ENCODE measurements at places on chromosomes 16 and 17.
A peak's percentile ranks its signal among the peaks of the same experiment; 100 is the strongest.

GRCh38 chr17:17351356-17351891 is 48.3 kb downstream of the NT5M start:
- DNase-seq, result no peak

DNA sequence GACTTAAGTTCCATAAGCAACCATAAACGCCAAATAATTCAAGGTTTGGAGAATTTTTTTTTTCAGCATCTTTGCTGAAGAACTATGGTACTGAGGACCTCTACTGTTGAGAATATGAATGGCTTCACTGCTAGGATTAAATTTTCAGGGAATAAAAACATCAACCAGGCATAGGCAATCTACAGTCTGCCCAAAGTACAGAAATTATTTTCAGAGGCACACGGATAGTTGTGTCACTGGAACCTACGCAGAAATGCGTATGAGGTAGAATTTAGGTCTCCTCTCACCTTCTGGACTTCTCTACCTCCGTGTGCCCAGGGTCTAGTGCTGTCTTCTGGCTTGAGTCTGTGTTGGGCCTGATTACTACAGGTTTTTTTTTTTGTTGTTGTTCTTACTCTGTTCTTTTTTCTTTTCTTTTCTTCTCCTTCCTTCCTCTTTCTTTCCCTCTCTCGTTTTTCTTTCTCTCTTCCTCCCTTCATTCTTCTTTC is 39.7 kb downstream of the NACA2 start:
- DNase-seq, result peak; percentile 40

DNA sequence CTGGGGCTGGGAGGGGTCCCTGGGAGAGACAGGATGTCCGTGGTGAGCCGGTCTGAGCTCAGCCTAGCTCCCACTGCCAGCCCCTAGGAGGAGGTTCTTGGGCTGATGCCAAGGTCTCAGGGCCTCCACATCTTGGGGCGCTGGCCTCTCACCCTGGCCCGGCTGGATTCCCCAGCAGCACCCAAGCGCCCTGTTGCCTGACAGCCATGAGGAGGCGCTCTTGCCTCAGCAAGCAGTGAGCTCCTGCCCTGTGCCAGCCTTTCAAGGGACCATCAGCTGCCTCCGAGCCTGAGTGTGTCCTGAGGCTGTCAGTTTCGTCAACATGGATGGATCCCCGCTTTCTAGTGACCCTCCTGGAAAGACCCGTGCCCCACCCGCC is 234.9 kb upstream of the CIBAR2 start:
- peak; percentile 7 for DNase-seq

GRCh38 chr16:21642861-21643260 is 9.5 kb downstream of the IGSF6 start:
- no peak for DNase-seq

DNA sequence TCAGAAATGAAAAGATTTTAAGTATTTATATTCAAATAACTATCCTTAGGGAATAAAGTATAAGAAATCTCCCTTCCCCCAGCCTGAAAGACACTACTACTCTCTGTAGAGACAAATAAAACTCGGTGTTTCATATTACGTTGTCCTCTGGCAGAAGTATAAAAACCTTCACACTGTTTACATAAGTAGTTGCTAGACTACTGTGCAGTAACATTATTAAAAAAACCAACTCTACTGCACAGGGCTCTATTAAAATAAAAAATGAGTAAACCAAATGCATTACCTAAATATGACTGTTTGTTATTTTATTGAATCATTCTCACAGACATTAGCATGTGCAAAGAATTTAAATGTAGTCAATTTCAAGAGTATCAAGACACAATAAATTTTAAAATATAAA is 67.4 kb downstream of the MED13 start:
- DNase-seq, result no peak

DNA sequence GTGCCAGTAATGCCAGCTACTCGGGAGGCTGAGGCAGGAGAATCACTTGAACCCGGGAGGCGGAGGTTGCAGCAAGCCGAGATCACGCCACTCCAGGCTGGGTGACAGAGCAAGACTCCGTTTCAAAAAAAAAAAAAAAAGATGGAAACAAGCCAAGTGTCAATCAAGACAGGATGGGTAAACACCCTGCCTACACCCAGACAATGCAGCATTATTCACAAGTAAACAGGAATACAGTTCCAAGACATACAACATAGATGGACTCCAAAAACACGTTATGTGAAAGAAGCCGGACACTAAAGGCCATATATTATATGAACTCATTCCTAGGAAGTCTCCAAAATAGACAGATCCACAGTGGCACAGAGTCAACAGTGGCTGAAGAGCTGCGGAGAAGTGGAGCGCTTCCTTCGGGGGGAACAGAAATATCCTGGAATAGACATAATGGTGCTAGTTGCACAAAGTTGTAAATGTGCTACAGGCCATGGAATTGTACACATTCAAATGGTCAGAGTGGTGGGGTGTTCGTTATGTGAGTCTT is 33.9 kb downstream of the ANKRD11 start:
- DNase-seq, result no peak

- no peak for DNase-seq
Observed at GRCh38 chr16:25141648-25142047, 30.1 kb downstream of the LCMT1 start.

- peak; percentile 48 for DNase-seq
Observed at GRCh38 chr16:6643080-6643686, 689.5 kb upstream of the RBFOX1 start.

DNA sequence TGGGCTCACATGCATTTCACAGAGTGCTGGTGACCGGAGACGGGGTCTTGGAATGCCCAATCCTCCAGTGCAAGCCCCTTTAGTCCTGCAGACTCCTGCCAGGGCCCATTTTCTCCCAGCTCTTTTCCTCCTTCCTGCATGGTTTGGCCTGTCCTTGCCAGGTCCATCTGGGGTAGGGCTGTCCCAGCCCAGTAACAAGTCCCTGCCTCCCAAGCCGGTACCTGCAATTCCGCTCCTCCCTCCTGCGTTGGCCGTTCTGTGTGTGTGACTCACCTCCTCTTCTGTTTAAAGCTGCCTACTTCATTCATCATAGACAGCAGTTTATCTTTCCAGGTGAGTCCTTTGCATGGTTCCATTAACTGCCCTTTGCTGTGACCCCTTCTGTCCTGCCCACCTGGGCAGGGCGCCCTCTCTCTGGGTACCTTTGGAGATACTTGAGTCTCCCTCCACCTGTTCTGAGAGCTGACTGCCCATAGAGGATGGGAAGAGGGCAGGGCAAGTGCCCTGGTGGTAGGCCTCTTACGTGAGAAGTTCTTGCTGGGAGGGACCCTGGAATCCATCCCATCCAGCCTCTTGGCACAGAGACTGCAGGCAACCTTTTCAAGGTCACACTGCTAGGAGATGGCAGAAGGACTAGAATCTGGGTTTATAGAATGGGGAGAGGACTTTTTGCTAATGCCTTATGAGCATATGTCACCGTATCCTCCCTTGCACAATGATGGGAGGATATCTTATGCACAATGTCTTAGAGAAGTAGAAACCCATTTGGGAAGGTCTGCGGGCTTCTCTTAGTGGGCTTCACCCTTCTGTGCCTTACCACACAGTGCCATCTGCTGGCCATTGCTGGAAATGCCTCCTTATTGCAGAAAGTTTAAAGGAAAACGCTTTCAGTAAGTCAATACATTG is 29.7 kb upstream of the LGALS9 start:
- peak; percentile 78 for DNase-seq

GRCh38 chr17:57962279-57963148 is 7.3 kb upstream of the CUEDC1 start:
- DNase-seq, result no peak

GRCh38 chr17:44308320-44308818 is at the start of gene RUNDC3A:
TSS of gene RUNDC3A (plus strand) at chr17:44308601. CDS start at chr17:44308833, 232 bp downstream.
- DNase-seq, result peak; percentile 79

- DNase-seq, result no peak
Observed at GRCh38 chr16:14539631-14540030, 90.4 kb downstream of the PARN start.

DNA sequence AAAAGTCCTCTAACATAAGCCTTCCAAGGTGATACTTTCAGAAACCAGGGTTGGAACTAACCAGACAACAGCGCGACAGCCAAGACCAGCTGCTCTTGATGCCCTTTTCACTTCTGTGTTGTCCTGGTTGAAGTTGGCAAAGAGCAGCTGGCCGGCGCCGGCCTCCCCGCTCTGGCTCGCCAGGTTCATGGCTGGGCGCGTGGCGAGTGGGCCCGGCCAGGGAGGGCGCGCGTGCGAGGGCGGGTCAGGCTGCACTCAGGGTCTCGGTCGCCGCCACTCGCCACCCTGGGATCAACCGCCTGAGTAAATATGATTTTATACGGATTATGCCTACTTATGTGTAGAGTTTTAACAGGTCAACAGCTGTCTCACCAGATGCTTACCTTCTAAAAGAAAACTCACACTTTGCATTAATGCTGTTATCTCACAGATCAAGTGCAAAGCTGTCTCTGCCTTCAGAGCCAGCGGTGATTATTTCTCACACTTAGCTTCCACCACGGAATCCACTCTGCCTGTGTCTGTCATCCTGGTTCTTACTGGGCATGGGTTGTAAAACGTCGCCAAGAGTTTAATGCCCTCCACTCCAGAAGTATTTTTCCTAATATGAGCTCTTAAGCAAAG is 13.5 kb downstream of the KCTD2 start:
- DNase-seq, result no peak

Data from Jurkat, Clone E6-1 (cell line).